ENCODE measurements at places on chromosomes 7 and 10.

DNA sequence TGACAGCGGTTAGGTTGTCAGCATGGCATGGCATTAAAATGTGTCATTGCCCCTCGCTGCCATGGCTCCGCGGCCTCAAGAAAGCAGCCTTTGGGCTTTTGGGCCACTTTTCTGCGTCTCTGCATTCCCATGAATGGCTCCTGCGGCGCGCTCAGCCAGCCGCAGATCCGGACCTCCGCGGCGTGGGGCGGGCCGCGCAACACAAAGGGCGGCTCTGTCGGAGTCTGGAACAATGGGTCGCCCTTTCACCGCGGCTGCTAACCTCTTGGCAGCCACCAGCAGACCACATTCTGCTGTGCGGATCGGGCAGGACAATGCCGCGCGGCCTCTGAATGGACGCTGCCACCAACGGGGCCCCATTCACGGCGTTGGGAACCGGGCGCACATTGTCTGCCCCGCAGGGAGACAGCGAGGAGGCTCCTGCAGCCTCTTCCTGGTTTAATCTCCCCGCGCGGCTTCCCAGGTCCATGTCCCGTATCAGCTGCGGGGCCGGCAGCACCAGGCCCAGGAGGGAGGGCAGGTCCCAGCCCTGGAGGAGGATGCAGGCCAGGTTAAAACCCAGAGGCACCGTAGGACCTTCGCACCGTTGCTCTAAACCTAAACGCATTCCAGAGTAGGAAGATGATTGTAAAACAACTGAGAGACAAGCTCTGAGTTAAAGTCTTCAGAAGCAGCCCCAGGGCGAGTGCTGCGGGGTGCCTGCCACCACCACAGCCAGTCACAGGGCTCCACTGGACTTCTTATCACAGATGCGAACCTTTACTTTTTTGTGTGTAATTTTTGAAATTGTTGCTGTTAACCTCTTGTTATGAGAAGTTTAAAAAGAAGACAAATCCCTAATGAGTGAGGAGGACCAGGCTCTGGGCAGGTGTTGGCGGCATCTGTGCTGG is 71.6 kb downstream of the NKX6-2 start:
- DNase-seq: no peak

- DNase-seq: no peak
These were observed 7.6 kb upstream of the FAM180A start for GRCh38 chr7:135756191-135756590.

GRCh38 chr7:70919481-70920073 is 212.4 kb upstream of the GALNT17 start:
- no peak for DNase-seq

DNA sequence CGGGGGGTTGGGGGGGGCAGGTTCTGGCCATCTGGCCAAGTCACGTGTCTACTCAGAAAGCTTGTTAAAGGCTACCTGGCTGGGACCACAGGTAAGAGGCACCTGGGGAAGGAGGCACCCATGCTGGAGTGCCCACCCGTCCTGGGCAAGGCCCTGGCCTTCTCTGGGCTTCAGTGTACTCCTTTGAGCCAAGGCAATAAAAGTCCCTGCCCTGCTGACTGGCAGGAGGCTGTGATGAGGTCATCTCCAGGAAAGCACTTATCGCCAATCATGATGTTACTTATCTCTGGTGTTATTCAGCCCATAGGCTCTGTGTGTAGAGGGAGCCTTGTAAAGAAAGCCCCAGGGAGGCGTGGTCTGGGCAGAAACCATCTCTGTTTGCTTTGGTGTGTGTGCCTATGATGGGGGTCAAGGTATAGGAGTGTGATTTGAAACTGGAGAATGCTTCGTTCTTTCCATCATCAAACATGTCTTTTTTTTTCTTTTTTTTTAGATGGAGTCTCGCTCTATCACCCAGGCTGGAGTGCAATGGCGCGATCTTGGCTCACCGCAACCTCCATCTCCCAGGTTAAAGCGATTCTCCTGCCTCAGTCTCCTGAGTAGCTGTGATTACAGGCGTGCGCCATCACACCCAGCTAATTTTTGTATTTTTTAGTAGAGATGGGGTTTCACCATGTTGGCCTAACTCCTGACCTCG is 2.5 kb upstream of the CLDN4 start:
- peak; percentile 57 for DNase-seq

- no peak for DNase-seq
These were observed 29.0 kb downstream of the FGFBP3 start for GRCh38 chr10:91880310-91880709.

DNA sequence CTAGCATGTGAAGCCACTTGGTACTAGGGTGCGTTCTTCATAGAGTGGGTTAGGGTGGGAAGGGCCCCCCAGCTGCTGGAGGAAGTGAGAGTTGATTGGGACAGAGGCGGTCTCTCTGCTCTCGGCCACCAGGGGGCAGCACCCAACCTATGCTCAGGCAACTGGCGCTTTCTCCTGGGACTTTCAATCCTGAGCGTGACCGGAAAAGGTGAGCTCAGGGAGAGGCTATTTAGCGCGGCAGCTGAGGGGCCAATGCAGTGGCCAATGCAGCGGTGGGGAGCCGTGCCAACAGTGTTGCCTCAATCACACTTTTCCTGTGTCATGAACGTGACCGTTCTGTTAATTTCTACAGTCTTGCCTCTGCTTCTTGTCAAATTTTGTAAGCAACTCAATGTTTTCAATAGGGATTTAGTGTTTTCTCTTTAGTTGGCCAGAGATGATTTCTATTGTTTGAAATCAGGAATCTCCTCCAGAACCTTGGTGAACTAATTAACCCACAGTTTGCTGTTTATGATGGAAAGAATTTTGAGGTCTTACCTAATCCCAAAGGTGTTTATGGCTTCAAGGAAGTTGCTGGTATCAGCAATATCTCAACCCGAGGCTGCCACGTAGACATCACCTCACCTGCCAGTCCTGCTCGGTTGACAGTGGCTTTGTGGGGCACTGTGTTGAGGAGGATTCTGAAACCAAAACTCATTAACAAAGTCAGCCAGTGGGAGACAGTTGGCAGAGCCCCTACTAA is 67.9 kb upstream of the PDZD8 start:
- peak; percentile 76 for DNase-seq

DNA sequence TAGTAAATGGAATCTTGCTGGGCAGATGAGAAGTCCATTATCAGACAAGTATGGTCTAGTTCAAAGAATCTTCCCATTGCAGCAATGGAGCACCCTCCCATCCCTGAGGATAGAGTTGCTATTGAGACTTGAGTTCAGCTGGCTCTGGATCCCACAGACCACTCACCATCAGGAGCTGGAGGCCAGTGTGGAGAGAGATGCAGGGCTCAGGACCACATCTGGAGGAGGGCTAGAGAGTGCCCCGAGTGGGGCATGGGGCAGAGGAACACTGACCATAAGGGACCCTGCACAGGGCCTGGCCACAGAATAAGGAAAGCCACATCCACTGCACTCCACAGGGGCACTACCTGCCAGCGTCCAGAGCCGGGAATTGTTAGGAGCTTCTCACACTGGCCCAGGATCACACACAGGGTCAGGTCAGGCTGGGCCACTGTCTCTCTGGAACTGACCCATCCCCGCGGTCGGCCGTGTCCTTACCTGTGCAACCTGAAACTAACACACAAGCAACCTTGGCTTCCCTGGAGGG is 41.3 kb upstream of the TCERG1L start:
- no peak for DNase-seq

- peak; percentile 23 for DNase-seq
These were observed 22.6 kb downstream of the PNPLA8 start for GRCh38 chr7:108503112-108504026.

GRCh38 chr7:11579141-11579540 is 252.9 kb downstream of the THSD7A start:
- DNase-seq: no peak

DNA sequence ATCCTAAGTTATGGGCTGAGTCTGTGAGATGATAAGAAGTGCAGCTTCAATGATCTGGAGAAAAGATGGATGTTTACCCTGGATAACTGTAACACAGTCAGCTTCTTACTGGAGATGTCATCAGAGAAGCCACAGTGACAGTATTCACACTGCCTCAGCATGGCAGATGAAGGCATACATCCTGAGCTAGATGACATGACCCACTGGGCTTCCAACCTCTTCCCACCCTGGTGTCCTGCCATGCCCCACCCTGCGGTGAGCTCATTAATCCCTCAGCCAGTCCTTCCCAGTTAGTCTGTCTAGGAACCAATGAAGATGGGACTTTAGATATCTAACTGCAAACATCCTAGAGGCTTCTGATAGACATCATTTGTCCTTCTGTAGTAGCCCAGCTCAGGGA is 213.8 kb downstream of the TAX1BP1 start:
- DNase-seq: no peak

DNA sequence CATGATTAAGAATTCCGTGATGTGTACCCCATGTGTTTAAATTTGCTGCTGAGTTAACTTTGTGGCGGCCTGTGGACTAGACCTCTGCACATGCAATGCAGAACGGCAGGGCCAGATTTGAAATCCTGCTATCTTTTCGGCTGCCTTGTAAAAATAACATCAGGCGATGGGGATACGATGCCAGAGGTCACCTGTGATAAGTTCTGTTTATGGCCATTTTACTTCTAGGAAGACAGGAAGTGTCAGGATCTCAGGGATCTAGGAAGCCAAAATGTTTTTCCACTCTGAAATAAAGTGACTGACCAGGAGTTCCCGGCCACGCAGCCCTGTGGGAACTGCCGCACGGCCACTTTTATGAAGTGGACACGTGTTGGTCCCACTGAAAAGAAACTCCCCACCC is 77.5 kb downstream of the EGFR start:
- DNase-seq: no peak

- DNase-seq: no peak
These were observed 54.7 kb downstream of the EMX2 start for GRCh38 chr10:117597216-117597615.

GRCh38 chr10:72176701-72177100 is 39.1 kb upstream of the ANAPC16 start:
- no peak for DNase-seq

GRCh38 chr10:2968401-2969058 is 98.8 kb upstream of the PFKP start:
- no peak for DNase-seq

DNA sequence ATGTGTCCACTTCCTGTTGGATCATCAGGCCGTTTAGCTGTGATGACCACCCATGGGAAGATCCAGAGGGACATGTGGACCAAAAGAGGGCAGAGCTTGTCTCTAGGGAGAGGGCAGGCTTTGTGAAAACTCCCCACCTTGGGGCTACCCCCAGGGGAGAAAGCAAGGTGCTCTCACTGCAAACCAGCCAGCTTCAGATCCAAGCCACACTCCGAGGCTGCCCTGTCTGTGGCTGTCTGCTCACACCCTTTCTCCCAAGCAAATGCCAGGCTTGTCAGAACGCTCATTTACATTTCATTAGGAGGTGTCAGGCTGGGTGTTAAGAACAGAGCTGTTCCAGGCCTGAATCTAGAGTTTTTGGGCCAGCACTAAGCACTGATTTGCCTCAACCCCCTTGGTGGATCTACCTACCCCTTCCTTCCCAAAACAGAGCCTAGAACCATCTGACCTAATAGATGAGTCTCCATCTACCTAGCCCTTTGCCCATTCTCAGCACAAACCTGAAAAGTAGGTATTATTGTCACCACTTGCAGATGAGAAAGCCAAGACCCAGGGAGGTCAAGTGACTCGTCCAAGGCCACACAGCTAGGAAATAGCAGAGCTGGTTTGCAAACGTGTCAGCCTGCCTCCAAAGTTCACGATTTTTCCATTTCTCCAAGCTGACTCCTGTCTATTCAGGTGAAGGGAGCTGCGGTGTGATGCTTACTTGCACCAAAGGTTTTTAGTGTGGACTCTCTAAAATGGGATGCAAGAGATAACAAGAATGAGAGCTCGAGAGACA is 130.9 kb downstream of the EMX2 start:
- no peak for DNase-seq

DNA sequence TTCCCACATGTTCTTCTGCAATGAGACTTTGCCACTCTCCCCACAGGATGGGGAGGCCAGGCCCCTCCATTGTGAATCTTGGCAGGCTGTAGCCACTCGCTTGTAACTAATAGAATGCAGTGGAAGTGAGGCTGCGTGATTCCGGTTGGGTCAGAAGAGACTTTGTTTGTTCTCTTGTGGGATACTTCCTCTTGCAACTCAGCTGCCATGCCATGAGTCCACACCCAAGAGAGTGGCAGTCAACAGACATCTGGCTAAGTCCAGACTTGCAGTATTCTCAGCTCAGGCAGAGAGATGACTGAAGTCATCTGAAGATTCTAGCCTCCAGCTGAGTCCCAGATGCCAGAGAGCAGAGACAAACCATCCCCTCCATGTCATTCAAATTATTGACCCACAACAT is 153.4 kb upstream of the GDF10 start:
- no peak for DNase-seq

DNA sequence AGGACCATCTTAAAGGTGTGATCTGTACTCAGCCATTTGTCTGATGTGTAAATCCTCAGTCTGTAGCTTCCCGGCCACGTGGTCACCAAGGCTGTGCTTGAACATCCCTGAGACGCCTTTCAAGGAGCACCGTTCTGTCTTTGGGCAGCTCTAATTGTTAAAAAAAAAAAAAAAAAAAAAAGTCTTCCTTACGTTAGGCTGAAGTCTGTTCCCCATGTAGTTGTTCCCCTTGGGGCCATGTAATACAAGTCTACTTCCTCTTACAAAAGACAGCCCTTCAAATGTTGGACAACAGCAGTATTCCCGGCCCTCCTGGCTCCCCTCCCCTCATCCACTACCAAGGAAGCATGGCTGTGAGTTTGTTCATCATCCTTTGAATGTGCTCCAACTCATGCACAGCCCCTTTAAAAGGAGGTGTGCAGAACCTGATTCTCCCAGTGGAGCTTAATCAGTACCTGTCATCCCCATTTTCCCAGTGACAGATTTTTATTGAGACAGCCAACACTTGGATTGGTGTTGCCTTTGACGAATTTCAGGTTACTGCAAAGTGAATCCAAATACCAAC is 392.2 kb upstream of the GALNT17 start:
- DNase-seq: no peak

GRCh38 chr7:47786557-47787248 is 161.6 kb downstream of the PKD1L1 start:
- DNase-seq: peak; percentile 76

GRCh38 chr7:89072081-89072480 is 276.5 kb upstream of the TEX47 start:
- DNase-seq: peak; percentile 55

DNA sequence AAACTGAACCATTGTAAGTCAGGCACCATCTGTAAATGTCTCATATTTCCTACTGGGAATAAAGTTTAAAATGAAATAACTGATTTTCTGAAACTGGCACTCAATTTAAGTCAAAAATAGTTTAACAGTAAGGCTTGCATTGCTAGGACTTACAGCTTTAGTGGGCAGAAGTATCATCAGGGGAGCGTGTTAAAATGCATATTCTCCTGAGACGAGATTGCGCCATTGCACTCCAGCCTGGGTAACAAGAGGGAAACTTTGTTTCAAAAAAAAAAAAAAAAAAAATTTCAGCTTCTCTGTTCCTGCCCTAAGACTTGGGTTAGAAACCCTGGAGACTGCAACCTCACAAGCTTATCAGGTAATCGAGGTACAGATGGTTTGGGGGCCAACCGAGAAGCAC is 65.4 kb downstream of the UBE3C start:
- no peak for DNase-seq

GRCh38 chr7:157816086-157816485 is 479.3 kb downstream of the DNAJB6 start:
- no peak for DNase-seq
